NCI-H526 (cell line): ENCODE measurements at places on chromosomes 2 and 18.

DNA sequence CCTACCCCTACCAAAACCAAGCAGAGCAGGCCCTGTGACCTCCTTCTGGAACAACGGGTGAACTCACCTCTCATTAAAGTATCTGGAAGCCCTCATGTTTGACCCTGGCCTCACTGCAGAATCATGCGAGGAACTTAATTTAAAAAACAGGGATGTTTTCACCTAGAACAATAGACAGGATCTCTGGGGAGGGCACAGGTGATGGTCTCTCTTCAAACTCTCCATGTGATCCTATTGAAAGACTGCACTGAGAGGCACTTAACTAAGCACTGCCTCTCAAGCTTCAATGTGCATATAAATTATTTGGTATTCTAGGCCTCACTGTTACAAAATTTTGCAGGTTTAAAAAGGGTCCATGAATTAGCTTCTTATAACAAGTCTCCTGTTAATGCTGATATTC lies 7.5 kb downstream of the ZNF519 start:
- no peak for DNase-seq

DNA sequence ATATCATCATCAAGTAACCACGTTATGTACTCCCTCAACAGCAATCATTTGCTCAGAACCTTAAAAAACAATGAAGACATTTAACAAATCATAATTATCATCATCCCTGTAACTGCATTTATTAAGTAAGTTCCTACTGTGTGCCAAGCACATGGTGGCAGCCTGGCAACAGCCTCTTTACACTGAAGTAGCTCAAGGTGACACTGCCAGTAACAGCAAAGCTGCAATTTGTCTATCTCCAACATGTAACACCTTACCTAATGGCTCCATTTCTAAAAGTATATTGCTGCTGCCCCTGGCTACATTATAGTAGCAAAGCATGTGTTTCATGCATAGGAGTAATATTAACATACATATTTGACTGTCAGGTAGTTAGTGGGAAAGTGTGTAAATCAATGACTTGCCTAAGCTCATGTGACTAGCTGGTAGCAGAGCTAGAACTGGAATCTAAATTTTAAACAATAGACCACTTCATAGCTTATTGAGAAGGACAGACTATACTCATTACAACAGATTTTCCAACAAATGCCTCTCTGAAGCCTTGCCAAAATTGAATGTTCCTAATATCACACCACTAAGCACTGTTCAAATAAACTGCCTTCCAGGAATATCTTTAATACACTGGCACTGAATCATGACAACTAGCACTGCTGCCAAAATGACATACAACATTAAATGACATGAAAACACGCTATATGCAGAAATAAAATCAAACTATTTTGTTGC lies 86.7 kb downstream of the L3MBTL4 start:
- no peak for DNase-seq

DNA sequence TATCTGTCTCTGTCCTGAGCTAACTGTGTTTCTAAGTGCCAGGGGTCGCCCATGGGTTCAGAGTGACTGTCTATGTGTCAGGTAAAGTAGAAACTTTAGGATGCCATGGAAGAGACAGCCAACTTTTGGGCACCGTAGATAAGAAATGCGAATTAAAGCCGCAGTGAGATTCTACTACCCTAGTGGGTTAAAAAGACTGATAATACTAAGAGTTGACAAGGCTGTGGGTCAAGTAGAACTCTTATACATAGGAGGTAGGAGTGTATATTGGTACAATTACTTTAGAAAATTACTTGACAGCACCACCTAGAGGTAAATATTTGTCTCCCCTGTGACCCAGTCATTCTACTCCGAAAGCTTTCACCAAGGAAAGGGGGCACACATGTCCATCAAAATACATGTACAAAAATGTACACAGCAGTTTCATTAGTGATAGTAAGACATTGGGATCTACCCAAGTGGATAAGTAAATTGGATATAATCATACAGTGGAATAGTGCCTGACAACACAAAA lies 371.3 kb downstream of the SLC4A3 start:
- peak; percentile 15 for DNase-seq

DNA sequence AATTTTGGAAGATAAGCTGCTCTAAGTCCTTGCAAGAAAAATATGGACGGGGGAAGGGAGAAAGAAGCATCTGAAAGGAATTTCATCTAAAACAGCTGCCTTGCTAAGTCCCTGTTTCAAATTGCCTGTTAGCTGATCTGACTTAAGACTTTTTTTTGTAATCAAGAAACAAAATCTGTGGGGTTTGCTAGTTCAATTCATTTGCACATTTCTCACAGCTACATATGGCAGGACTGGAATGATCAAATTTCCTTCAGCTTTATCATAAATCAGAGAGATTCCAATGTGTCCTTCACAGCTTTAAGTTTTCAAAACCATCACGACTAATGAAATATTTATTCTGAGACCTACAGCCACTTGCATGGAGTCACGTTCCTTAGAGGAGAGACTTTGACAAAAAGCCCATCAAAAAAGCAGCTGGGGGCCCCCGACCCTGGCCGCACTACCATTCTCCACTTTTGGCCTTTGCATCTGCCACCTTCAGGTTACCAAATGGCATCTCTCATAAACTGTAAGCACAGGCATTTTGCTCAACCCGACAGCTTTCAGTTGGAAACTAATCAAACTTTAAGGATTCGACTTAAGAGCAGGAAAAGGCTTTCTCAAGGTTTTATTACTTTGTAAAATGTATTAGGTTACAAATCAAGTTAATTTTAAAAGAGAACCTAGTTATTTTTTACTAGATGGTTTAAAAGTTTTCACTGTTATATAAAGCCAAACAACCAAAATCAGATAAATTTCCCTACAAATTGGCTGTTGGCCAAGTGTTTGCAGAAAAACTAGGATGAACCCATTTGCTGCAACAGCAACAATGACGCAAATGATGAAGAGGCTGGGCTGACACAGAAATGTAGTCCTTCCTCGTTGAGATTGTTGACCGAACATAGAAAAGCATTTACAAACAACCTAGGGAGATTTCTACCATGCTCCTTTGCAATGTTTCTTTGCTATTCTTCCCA lies 100.4 kb upstream of the RND3 start:
- DNase-seq, result no peak

GRCh38 chr2:231854616-231855125 lies 68.4 kb downstream of the COPS7B start:
- no peak for DNase-seq

GRCh38 chr2:55985406-55985805 lies 61.8 kb upstream of the EFEMP1 start:
- no peak for DNase-seq
